Fibroblast of the aortic adventitia (primary cell): ENCODE measurements at places on chromosomes 6 and 20. TPM values are rescaled to one million over a fixed set of nuclear protein-coding genes. Genes with fewer than 3 reads are reported as not detected.

BHLHE23 gene
- not detected in 2 replicates for total RNA-seq

MACROD2 gene
- total RNA-seq: 1.3 and 16.4 TPM in 2 replicates

DDX39B gene
- total RNA-seq: 197 and 290 TPM in 2 replicates

PSORS1C2 gene
- total RNA-seq: not detected in 2 replicates

FAM83C gene
- not detected in 2 replicates for total RNA-seq

DYNLRB1 gene
- total RNA-seq: 30.0 and 144 TPM in 2 replicates

PLAGL2 gene
- 1.8 and 4.2 TPM in 2 replicates for total RNA-seq

MYLK4 gene
- total RNA-seq: 0.72 and 0.98 TPM in 2 replicates

EYA2 gene
- total RNA-seq: 0.57 and 1.6 TPM in 2 replicates

DEFB115 gene
- total RNA-seq: not detected in 2 replicates

RGS17 gene
- total RNA-seq: 7.8 and 38.1 TPM in 2 replicates

TNFAIP3 gene
- total RNA-seq: 7.0 and 19.9 TPM in 2 replicates

LAMA2 gene
- total RNA-seq: 99.1 and 103 TPM in 2 replicates

LY6G6C gene
- total RNA-seq: not detected in 2 replicates

SYNDIG1 gene
- total RNA-seq: 0.25 and 1.6 TPM in 2 replicates

ADGRF5 gene
- under 0.01 and 15.9 TPM in 2 replicates for total RNA-seq

SH3BGRL2 gene
- 4.1 and 6.6 TPM in 2 replicates for total RNA-seq

LY86 gene
- not detected in 2 replicates for total RNA-seq

TRDN gene
- under 0.01 TPM in 1 of 2 replicates, not detected in the other for total RNA-seq

ZBTB12 gene
- total RNA-seq: 3.3 and 3.8 TPM in 2 replicates

DEFB110 gene
- not detected in 2 replicates for total RNA-seq
